A549 treated with ZK216348 at 1 μM for 4 hours (cell line): ENCODE measurements at places on chromosomes 12 and 14. TPM values are rescaled to one million over a fixed set of nuclear protein-coding genes. Genes with fewer than 3 reads are reported as not detected.

Gene GDF3
- not detected in 5 replicates for total RNA-seq

Gene BCL11B
- 0.23 to 0.45 TPM (median 0.25 TPM) in 5 replicates for total RNA-seq

Gene NUBPL
- 6.6 to 10.3 TPM (median 8.1 TPM) in 5 replicates for total RNA-seq

Gene EID3
- 6.3 to 9.3 TPM (median 7.0 TPM) in 5 replicates for total RNA-seq

Gene LGR5
- not detected in 5 replicates for total RNA-seq

Gene EFCAB11
- total RNA-seq = 10.6 to 19.0 TPM (median 14.0 TPM) in 5 replicates

Gene SAMD4A
- 7.6 to 9.9 TPM (median 8.8 TPM) in 5 replicates for total RNA-seq
